ENCODE measurements at places on chromosomes 13 and 19.

- DNase-seq = no peak
Observed at GRCh38 chr13:25879466-25879865, 172.3 kb downstream of the SHISA2 start.

- no peak for DNase-seq
Observed at GRCh38 chr13:72397265-72397664, 330.2 kb downstream of the MZT1 start.

DNA sequence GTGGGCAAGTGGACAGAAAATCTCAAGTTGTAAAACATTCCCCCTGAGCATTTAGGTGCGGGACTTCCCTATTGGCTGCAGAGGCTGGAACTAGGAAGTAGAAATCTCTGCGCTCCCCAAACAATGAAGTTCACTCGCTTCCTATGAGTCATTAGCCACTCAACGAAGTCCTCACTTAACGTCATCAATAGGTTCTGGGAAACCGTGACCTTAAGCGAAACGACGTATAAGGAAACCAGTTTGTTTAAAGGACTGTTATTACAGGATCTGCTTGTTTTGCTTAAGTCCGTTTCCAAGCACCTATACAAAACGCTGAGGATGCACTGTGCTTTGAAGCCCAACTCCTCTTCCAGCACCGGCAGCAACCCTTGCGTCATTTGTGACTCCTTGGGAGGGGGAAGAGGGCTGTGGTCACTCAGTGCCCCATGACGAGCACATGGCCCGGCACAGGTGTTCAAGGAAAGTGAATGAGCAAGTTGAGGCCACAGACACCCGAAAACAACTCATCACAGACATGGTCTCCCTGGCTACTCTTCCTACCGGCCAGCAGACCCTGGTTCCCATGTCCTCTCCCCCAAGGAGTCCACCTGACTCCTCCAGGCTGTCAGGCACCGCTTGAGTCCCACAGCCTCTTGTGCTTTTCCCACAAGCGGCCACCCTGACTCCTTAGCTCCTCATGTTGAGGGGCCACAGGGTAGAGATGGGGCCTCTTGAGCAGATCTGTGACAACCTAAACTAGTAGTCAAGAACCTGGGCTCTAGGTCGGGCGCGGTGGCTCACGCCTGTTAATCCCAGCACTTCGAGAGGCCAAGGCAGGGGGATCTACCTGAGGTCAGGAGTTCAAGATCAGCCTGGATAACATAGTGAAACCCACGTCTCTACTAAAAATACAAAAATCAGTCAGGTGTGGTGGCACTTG lies 4.8 kb downstream of the RPS16 start:
- no peak for DNase-seq

- no peak for DNase-seq
Observed at GRCh38 chr13:67135356-67135755, 94.8 kb downstream of the PCDH9 start.

GRCh38 chr13:72163678-72164077 lies 296.7 kb upstream of the DACH1 start:
- no peak for DNase-seq

DNA sequence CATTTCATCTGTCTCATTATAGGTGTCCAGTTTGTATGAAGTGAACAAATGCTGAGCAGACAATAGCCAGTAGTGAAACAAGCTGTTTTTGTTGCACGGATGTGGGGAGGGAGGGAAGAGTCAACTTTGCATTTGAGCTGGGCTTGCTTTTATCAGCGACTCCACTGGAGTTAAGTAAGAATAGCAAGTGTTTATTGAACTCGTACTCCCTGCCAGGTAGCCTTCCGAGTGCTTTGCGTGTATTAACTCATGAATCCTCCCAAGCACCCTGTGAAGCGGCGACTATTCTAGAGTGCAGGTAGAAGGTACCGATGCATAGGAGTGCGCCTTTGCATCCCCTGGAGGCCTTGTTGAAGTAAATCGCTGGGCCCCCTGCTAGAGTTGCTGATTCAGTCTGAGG lies 4.7 kb upstream of the ZNF444 start:
- DNase-seq = no peak

Data from HuH-7 (cell line).